ENCODE measurements at places on chromosomes 13 and 19.
A peak's percentile ranks its signal among the peaks of the same experiment; 100 is the strongest.

GRCh38 chr19:2543463-2544442 lies 67.8 kb downstream of the GADD45B start:
- DNase-seq: peak; percentile 94

DNA sequence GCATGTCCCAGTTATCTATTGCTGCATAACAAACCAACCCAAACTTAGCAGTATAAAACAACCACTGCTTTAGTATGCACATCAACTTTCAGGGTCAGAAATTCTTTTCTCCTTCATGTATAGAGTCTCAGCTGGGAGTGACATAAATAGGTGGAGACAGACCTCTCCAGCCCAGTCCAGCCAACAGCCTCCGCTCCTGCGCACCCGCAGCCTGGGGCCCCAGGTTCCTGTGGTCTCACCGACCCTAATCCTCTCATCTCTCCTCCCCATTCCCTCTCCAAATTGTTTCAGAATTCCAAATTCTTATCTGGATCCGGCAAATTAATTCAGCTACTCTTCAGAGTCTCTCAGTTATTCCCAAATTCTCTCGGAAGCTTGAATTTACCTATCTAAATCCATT lies 522 bp upstream of the ATP12A start:
- DNase-seq: no peak

GRCh38 chr19:7515645-7516151 lies at the start of gene ZNF358:
TSS of gene ZNF358 (plus strand) at chr19:7516103. CDS start at chr19:7519243, 3,140 bp downstream.
- DNase-seq: peak; percentile 85

GRCh38 chr13:46576762-46577161 lies 23.8 kb downstream of the LRCH1 start:
- no peak for DNase-seq

GRCh38 chr13:104737713-104738112 lies 1671.5 kb upstream of the SLC10A2 start:
- no peak for DNase-seq

- no peak for DNase-seq
Measured at GRCh38 chr19:49788857-49789256, 22.1 kb downstream of the AP2A1 start.

- no peak for DNase-seq
Measured at GRCh38 chr19:34350161-34350561, 14.8 kb upstream of the GPI start.
